ENCODE measurements at places on chromosomes 13 and 19.

DNA sequence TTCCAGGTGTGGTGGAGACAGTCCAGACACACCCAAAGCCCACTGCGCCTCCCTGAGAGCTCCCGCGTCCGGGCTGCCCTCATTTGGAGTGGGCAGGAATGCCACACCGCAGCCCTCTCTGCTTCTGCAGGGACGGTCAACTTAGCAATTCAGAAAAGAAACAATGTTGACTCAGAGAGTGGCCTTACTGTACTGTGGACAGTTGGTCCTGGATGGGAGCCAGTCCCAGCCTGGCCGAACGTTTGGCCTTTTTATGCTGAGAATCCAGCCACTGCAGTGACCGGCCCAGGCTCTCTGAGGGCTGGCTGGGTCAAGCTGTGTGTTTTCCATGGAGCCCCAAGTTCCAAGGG is 7.2 kb downstream of the GAS6 start:
- H3K27ac ChIP-seq: peak overlapping the region; percentile 41
- H3K4me3 ChIP-seq: no peak overlapping the region
- no peaks in the 10 kb centered on the region for H3K36me3 ChIP-seq
- H3K4me1 ChIP-seq: peaks cover 82% of the 10 kb centered on the region
- DNase-seq: peak; percentile 91
- H3K27me3 ChIP-seq: no peaks in the 10 kb centered on the region

DNA sequence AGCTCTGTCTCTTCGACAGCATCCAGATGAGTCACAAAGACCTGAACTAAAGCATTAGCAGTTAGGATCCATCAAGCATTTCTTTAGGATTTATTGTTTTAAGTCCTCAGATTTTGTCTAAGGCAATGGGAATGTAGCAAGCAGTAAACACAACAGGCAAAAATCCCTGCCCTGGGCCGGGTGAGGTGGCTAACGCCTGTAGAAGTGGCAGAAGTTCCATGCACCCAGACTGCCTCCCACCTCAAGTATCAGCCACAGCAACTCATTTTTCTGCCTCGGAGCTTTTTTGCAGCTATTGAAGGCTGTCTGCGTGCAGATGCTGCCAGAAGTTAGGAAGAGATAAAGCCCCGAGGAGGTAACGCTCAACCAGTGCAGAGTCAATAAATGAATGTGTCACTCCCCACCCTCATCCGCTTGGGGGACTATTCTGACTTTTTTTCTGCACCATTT is 47.1 kb upstream of the MRI1 start:
- H3K36me3 ChIP-seq: no peaks in the 10 kb centered on the region
- no peaks in the 10 kb centered on the region for H3K27me3 ChIP-seq
- H3K4me1 ChIP-seq: no peaks in the 10 kb centered on the region
- no peak overlapping the region for H3K4me3 ChIP-seq

DNA sequence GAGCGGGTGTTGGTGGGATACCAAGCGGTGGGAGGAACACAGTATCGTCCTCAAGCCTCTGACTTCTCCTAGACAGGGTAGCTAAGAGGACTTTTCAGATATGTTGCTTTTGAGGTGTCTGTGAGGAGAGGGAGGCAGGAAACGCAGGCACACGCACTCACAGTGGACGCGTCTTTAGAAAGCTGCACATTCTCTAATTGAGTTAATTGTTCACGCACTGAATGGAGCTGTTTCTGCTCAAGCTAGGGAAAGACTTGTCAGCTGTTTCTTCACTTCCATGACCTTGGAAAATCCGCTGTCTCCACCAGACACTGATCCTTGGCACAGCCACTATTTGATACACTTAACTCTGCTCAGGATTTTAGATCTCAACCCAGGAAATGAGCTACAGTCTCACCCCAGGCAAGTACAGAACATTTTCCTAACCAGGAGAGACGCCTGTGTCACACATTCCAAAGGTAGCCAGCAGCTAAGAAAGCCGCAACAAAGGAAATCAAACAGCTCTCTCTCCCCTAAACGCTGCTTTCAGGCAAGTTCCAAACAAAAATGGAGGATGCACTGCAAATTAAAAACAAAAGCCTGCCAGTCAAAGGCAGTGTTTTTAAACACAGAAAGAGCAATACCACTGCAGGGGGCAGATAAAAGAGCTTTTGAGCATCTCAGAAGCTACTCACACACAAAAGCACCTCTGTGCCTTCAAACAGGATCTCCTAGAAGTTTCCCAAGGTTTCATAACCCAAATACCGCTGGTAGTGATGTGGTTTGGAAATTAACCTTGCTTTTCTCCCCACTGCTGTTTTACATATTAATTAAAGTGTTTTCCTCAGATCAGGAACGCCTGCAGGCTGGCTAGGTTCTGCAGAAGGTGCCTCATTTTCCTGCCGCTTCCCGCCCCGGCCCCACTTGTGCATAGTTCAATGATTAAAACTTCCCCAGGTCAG is 57.3 kb downstream of the IRS2 start:
- peaks cover 11% of the 10 kb centered on the region for H3K4me1 ChIP-seq
- peak overlapping the region; percentile 10 for H3K4me3 ChIP-seq
- no peak overlapping the region for H3K27ac ChIP-seq
- no peak for DNase-seq
- no peaks in the 10 kb centered on the region for H3K27me3 ChIP-seq

- no peaks in the 10 kb centered on the region for H3K4me1 ChIP-seq
- no peaks in the 10 kb centered on the region for H3K36me3 ChIP-seq
- no peak for DNase-seq
- H3K4me3 ChIP-seq: no peak overlapping the region
- H3K27me3 ChIP-seq: no peaks in the 10 kb centered on the region
- no peak overlapping the region for H3K27ac ChIP-seq
Observed at GRCh38 chr13:111652676-111653075, 332.2 kb downstream of the TEX29 start.

- H3K4me3 ChIP-seq: no peak overlapping the region
- no peaks in the 10 kb centered on the region for H3K4me1 ChIP-seq
- H3K27ac ChIP-seq: peak overlapping the region; percentile 63
- no peaks in the 10 kb centered on the region for H3K27me3 ChIP-seq
- H3K36me3 ChIP-seq: no peaks in the 10 kb centered on the region
Observed at GRCh38 chr13:26485288-26485687, 72.2 kb upstream of the WASF3 start.

DNA sequence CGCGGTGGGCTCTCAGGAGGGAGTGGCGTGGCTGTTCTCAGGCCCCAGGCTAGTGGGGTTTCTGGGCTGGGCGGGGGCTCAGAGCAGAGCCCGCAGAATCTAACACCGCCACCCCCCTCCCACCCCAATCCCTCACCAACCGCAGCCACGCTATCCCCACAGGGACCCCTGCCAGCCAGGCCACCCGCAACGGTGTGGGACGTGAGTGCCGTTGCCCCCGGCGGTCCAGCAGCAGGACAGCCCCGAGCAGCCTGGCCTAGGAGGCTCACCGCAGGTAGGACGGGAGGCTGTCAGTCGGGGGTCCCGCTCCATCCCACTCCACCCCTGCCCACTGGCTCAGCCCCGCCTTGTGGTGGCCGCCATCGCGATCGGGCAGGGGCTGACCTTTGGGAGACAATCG is at the start of gene NTN5:
NTN5 (minus strand) TSS at position 24 of the 400 bp plus-strand sequence. CDS start 2,031 bp downstream, outside the sequence.
- H3K27ac ChIP-seq: no peak within 1 kb of the TSS
- H3K4me1 ChIP-seq: peaks cover 15% of the 10 kb centered on the region
- H3K27me3 ChIP-seq: no peaks in the 10 kb centered on the region

All from testis (tissue), 5 donors.